ENCODE measurements at places on chromosomes 5 and 9.

DNA sequence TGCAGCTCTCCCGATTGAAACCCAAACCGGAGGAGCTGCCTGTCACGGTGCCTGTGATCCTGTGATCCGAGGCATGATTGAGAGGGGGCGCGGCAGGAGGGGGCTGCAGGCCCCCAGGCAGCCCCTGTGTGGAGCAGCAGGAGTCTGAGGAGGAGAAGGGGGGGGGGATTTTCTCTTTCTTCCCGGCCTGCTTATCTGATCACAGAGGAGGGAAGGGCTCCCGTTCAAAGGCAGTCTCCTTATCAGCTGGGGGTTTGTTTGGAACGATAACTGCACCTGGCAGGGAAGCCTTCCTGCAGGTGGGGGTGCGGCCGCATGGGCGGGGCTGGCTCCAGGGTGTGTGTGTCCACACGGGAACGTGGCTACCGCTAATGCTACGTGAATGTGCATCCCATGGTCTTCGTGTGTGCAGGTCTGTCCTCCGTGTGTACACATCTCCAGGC is 38.4 kb downstream of the LMX1B start:
- no peak for DNase-seq

DNA sequence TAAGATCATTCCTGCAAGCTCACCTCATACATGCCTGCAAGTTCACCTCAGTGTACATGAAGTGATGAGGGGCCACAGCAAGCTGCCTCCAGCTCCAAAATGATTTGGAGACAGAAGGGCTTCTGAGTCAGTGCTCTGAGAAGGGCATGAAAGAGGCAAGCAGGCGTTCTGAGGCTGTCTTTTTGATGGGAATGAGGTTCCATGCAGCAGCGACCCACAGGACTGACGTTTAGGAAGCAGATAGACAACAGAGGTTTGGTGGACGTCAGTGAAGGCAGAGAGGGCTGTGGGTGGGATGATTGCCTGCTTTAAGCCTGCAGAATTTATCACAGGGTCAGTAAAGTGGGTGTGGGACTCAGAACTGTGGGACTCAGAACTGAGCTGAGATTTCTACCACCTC is 8.9 kb upstream of the SMIM32 start:
- no peak for DNase-seq

DNA sequence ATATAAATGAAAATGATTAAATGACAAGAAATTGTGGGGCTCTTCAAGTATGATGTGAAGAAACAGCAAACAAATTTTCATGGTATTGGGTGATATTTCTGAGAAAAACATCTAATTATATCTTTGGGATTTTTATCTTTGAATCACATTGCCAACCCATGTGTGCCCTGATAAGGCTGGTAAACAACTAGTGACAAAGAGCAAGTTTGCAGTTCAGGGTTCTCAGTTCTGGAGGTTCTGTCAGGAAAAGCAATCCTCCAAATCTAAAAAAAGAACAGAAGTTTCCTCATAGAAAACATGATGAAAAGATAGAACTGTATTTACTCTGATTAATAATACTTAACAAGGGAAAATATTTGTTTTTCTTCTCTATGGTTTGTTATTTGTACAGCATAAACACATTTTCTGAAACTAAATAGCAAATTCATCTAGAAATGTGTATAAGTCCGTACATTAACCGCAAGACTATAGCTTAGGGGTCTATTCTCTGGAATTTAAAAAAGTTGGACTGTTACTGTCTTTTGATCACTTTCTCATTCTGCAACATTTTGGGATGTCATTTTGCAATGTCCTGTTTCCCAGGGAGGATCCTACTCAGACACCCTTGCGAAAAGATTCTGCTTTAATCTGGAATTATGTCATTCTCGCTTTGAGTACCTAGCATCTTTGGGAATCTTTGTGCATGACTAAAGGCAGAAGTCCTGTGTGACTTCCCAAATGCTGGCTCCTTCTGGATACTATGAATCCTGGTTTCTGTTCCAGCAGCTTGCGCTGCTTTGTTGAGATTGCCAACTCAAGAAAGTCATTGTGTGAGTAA is 308.5 kb downstream of the ADGRV1 start:
- DNase-seq, result no peak

- DNase-seq, result no peak
Observed at GRCh38 chr5:124252747-124253146, 493.7 kb downstream of the ZNF608 start.

DNA sequence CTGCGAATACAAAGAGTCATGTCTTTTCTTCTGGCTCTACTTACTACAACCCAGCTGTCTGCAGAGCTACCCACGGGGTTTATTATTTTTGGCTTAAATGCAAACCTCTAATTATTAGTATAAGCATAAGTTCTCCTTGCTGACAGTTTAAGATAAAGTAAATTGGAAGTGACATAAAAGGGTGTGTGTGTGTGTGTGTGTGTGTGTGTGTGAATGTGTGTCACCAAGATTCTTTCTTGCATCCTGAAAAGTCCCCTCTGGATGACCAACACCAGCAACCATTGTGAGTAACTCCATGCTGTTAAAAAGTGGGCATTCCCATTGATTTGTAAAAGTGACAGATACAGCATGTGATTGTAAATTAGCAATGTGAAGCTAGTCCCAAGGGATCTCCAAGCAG is 803.8 kb upstream of the ZNF608 start:
- DNase-seq, result no peak

DNA sequence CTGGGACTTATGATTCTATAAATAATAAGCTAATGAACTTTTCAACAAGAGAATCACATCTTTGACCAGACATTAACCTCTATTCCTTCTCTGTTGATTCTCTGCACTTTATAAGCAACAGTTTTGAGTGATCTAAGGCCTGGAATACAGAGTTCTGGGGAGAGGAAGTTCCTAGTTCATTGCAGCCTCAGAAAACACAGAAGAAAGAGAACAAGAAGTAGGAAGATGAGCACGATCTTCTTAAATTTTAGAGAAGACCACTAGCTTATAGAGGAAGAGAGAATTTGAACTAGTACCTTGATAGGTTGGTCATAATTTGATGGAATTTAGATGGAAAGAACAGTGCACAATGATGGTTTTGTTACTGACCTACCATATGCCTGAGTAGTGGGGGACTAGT is 8.5 kb upstream of the C9orf72 start:
- no peak for DNase-seq

GRCh38 chr5:133969654-133970324 is 1.4 kb upstream of the C5orf15 start:
- DNase-seq, result no peak

- no peak for DNase-seq
Observed at GRCh38 chr9:95495961-95496360, 20.8 kb downstream of the PTCH1 start.

GRCh38 chr9:113645227-113645977 is 181.9 kb downstream of the RGS3 start:
- no peak for DNase-seq

DNA sequence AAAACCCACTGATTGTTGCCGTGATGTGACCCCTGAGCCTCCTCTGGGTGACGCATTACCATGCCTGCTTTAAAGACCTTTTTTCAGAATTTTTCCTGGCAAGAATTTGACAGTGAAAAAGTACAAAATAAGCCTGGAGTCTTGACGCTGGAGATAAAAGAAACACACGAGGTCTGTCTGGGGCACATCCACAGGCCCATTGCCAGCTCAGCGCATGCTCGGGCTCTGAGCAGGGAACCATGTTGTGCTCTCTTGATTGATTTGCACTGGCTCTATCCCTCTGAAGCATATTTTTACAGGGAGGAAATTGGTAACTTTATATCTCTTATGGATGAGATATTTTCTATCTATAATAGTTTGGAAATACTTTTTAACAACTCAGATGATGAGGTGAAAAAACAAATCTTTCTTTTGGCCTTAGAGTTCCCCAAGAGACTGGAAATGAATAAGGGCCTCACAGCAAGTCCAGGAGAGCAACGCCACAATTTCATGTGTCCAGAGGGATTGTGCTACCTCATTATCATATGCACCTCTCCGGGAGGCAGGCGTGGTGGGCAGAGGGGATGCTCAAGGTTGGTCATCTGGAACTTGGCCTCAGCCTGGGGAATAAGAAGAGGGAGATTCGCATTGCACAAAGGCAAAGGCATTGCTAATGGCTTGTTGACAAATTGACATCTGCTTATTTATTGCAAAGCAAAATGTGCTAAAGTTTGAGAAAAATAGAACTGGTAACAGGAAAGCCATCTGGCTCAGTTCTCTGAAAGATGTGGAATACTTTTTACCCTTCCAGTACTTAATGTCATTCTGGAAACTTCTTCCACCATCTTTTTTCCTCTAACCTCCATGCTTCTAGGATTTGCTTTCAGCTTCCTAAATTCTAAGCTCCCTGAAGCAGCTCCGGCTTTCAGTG is 183.8 kb downstream of the PJA2 start:
- no peak for DNase-seq

DNA sequence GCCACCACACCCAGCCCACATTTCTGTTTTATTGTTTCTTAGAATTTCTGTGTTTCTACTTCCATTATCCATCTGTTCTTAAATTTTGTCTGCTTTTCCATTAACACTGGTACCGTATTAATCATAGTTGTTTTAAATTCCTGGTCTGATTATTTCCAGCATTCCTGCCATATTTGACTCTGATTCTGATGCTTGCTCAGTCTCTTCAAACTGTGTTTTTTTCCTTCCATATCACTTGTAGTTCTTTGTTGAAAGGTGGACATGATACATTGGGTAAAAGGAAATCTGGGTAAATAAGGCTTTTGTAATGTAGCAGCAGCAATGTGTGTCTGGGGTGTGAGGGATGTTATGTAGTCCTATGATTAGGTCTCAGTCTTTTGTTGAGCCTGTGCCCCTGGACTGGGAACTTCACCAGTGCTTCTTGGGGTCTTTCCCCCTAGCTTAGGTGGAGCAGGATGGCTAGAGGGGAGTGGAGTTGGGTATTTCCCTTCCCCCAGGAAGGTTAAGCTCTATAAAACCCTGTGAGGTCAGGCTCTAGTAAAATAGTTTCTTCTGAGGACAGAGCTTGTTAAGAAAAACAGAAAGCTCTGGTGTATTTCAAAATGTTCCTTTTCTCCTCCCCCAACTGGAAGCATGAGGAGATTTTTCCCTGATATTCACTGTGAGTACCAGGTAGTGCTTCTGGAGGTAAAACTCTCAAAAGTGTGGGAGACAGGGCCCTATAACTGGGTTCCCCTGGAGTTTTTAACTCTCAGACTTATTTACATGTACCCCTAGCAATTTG is 10.1 kb upstream of the TMOD1 start:
- no peak for DNase-seq

DNA sequence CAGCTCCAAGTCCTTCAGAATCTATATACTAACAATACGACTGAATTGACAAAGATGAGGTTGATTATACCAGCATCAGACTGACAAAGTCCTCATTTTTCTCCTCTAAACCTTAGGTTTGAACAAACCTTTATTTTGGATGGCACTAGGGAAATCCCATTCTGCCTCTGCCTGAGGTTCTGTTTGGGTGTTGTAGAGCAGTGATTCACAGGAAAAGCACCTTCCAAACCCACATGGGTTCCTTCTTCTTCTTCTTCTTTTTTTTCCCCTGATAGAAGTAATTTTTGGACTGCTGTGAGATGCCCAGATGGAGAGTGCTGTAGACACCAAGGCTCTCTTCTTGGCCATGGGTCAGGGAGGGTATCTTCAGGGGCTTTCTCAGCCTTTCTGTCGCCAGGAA is 164.9 kb upstream of the PAPPA start:
- DNase-seq, result no peak

DNA sequence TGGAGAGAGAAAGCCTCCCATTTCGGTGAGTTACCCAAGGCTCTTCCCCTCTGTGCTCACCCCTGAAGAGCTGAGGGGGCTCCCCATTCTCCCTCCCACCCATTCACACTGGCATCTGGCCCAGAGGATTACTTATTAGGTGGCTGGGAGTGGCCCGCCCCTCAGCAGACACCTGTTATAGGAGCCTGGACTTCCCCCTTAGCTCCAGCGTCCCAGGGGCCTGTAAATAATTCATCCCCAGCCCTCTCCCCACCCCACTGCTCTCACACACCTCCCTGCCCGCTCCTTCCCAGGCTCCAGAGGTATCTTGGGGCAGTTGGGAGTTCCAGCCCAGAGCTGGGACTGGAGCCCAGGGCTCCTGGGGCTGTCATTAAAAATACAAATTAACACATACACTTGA is 11.6 kb upstream of the SLC6A7 start:
- DNase-seq, result no peak

- DNase-seq, result no peak
Observed at GRCh38 chr5:106397700-106398099, 1273.0 kb downstream of the EFNA5 start.

GRCh38 chr5:55749387-55749786 is 11.5 kb downstream of the DDX4 start:
- no peak for DNase-seq

DNA sequence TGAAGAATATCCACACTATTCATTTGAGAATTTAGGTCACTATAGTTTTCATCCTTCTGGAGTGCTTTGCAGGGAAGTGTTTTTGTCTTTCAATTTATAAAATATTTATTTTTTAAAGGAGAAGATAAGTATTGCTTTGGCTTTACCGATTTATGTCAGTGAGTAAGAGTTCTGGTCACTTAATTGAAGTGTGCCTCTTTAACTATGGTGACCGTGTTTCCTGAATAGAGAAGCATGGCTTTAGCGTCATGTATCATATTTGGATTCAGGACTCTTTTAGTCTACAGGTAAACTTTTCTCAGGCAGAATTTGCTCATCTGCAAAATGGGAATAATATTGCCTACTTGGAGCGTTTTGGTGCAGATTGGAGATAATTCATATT is 902 bp downstream of the BDP1 start:
- no peak for DNase-seq

DNA sequence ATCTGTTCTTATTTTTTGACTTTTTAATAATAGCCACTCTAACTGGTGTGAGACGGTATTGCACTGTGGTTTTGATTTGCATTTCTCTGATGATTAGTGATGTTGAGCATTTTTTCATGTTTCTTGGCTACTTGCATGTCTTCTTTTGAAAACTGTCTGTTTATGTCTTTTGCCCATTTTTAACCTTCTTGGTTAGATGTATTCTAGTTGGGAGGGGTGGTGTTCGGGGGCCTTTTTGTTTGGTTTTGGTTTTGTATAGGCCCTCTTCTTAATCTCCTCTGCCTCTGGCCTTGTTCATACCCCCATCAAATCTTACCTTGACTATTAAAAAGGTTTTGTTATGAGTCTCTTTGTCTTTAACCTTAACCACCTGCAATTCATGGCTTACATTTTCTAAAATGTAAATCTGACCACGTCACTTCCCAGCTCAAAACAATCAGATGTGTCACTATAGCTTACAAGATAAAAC is 107.8 kb upstream of the NR4A3 start:
- no peak for DNase-seq

DNA sequence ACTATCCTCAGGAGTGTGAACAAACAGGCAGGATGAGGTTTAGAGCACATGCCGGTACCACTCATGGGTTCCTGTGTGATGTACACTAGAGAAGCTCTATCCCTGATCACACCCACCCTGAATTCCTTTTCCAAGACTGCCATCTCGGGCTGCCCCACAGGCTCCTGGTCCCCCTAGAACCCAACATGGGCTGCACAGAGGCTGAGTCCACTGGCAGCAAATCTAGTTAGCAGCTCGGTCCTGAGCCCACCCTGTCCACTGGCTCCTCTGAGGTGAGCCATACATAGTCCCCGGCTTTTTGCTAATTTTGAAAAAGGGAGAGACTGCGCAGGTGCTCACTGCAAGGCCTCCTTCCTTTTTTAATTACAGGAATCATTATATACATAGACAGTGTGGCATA is 227.0 kb downstream of the FSTL4 start:
- DNase-seq, result no peak

GRCh38 chr9:134644725-134645606 is 3.4 kb downstream of the COL5A1 start:
- DNase-seq, result no peak

GRCh38 chr5:60473654-60474053 is 226.3 kb downstream of the DEPDC1B start:
- DNase-seq, result no peak

- DNase-seq, result no peak
Observed at GRCh38 chr5:114665551-114665950, 303.7 kb downstream of the KCNN2 start.
